ENCODE measurements at places on chromosomes 7 and 10.

DNA sequence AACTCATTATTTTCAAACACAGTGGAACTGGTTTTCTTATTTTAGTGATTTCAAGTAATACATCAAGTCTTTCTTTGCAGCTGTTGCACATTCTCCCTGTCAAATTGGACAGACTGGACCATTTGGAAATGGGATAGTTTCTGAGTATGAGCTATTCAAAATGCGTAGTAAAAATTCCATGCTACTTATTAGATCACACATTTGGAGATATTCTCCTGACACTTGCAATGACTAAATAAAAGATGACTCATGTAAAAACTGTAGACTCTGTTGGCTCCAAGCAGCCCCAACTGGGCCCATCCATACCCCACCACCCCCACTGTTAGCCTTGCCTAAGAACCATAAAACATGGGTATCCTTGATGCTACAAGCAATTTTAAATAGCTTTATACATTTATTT lies 25.9 kb upstream of the BICC1 start:
- no peak for DNase-seq

- no peak for DNase-seq
Measured at GRCh38 chr10:83184641-83185040, 954.7 kb upstream of the GHITM start.

GRCh38 chr7:110762546-110763225 lies 328.2 kb upstream of the LRRN3 start:
- DNase-seq: no peak

- DNase-seq: no peak
Measured at GRCh38 chr10:118017850-118018249, 28.9 kb downstream of the RAB11FIP2 start.

GRCh38 chr10:124291001-124291701 lies 127.6 kb downstream of the OAT start:
- no peak for DNase-seq

DNA sequence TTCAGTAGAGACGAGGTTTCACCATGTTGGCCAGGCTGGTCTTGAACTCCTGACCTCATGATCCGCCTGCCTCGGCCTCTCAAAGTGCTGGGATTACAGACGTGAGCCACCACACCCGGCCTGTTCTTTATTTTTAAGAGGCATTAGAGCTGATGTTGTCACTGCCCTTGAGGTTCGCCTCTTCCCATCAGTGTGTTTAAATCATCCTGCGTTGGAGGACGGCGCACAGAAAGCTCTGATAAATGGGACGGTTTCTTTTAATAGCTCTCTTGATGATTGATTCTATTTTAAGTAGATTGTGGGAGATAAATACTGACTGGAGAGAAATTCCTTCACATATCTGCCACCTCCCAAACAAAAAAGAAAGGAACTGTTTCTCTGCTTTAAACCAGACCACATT lies 29.0 kb downstream of the UPP1 start:
- no peak for DNase-seq

GRCh38 chr7:90758933-90759562 lies 162.9 kb downstream of the CDK14 start:
- no peak for DNase-seq

DNA sequence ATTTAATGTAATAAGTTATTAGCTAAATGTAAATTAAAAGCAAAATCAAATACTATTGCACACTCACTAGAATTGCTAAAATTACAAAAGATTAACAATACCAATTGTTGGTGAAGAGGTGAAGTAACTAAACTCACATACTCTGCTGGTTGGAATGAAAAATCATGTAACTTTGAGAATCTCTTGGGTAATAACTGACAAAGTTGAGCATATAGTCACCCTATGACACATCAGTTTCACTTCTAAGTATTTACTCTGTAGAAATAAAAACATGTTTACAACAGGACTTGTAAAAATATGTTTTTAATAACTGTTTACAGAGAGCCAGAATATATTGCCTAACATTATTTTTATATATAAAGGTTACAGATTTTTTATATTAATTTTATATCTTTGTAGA lies 33.6 kb downstream of the CNTNAP2 start:
- no peak for DNase-seq

DNA sequence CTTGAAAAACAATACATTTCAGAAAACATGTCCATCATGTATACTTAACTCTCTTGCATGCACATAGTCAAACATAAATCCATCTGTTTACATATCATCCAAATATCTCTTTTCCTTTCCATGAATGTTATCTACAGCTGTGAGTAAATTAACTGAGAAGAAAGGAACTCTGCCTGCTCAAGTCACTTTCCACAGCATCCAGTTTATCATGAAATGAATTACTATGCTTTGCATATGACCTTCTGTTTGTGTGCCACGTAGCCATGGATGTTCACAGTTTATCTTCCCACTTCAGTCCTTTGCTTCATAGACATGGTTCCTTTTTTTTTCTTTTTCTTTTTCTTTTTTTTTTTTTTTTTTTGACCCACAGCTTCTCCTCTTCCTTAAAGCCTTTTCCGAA lies 39.6 kb downstream of the BZW2 start:
- DNase-seq: no peak

GRCh38 chr7:155807065-155807671 lies 5.1 kb downstream of the SHH start:
- DNase-seq: no peak

GRCh38 chr7:43758822-43759683 lies 573 bp downstream of the BLVRA start:
- DNase-seq: peak; percentile 30

- no peak for DNase-seq
Measured at GRCh38 chr7:155521743-155522398, 24.5 kb downstream of the CNPY1 start.

- no peak for DNase-seq
Measured at GRCh38 chr7:87151002-87151728, 1.1 kb upstream of the DMTF1 start.

GRCh38 chr7:44046321-44047061 lies 2.0 kb downstream of the DBNL start:
- DNase-seq: peak; percentile 40

GRCh38 chr7:77184990-77185389 lies 14.6 kb downstream of the FGL2 start:
- DNase-seq: no peak

GRCh38 chr10:62895063-62895462 lies 78.9 kb upstream of the EGR2 start:
- DNase-seq: no peak

DNA sequence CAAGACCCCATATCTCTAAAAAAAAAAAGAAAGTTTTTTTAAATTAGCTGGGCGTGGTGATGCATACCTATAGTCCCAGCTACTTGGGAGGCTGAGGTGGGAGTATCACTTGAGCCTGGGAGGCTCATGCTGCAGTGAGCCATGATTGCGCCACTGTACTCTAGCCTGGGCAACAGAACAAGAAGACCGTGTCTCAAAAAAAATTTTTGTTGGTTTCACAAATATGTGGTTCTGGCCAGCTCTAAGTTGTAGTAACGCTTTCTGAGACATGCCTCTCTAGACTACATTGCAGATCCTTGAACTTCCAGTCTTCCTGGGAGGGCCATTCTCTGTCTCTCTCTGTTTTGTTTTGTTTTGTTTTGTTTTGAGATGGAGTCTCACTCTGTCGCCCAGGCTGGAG lies 24.6 kb upstream of the RHBDD2 start:
- DNase-seq: no peak

DNA sequence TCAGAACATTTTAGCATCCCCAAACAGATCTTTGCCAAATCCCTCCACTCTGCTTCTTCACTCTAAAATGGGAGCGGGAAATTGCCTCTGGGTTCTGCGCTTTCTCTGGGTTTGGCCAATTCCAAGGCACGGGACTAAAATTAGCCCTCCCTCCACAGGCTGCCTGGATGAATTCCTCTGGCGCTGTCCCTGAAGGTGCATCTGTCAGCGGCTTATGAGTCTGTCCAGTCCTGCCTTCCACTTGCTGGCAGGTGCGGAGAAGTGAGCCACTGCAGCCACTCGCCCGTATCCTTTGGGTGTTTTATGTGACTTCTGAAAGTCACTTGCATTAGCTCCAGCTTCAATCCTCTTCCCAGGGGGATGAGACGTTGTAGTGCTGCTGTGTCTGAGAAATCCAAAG lies 121.6 kb downstream of the SH2D4B start:
- DNase-seq: no peak

- DNase-seq: no peak
Measured at GRCh38 chr7:144786522-144786921, 49.3 kb downstream of the TPK1 start.

GRCh38 chr10:389261-389790 lies 254.1 kb downstream of the ZMYND11 start:
- DNase-seq: no peak

GRCh38 chr7:150745086-150745485 lies 7.9 kb downstream of the GIMAP5 start:
- no peak for DNase-seq

DNA sequence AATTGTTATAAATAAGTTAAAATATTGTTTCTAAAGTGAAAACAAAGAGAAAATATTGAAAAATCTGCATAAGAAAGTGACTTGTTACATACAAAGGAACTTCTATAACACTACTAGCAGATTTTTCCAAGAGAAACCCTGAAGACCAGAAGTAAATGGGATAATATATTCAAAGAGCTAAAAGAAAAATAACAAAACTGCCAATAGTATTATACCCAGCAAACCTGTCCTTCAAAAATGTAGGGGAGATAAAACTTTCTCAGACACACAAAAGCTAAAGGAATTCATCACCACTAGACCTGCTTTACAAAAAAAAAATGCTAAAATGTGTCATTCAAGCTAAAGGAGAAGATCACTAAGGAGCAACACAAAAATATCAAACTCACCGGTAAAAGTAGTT lies 17.0 kb downstream of the CADPS2 start:
- DNase-seq: no peak
